NB4 (cell line): ENCODE measurements at places on chromosomes 12 and 14.

- DNase-seq, result no peak
These were observed 371.1 kb downstream of the SEC23A start for GRCh38 chr14:38731962-38732361.

- DNase-seq, result no peak
These were observed 279.9 kb upstream of the TBX3 start for GRCh38 chr12:114963846-114964245.

- DNase-seq, result no peak
These were observed 218.6 kb upstream of the SLC38A2 start for GRCh38 chr12:46590991-46591703.

DNA sequence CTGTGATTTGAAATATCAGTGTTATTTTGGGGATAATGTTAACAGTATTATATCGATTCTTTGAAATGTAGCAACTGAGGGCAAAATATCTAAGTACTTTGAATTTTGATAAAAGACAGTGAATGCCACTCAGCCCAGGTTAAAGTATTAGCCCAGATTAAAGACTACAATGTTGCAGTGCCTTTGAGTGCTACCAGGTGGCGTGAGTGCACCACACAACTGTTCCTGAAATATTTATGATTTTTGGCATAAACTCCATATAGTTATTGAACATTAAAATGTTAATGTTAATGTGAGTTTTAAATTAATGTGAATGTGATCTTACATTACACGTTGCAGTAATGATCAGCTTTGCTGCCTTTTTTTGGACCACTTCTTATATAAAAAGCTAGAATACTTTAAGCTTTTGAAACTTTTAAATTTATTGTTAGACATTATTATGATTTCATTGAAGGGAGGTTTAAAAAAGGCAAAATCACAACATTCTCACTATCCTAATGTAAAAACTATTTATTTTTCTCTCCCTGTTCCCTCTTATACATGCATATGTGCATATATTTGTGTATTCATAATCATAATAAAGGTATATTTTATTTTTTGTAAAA lies 22.5 kb downstream of the MRPS35 start:
- DNase-seq, result peak; percentile 69

DNA sequence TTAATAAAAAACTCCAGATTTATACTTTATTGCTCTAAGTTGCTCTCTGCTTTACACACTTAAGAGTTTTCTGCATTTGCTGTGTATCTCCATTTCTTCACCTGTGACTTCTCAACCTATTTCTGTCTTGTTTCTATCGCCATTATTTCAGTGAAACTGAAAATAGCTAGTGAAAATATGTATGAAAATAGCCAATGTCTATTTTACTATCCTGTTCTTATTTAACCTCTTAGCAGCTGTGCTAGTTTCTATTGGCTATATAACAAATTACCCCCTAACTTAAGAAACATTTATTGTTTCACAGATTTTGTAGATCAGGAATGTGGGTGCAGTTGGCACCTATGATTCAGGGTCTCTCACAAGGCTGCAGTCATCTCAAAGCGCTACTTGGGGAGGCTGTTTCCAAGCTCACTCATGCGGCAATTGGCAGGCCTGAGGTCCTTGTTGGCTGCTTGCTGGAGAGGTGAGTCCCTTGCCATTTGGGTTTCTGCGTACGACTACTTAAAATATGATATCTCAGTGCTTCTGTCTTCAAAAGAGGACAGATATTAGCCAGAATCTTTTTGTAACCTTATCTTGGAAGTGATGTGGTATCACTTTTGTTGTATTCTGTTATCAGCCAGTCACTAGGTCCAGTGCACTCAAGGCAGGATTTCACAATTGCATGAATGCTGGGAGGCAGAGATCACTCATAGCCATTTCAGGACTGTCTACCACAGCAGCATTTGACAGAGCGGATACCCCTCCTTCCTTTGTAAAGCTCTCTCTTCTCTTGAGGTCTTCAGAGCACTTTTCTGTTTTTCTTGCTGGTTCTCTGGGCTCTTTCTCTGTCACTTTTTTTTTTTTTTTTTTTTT lies 7.2 kb downstream of the ERC1 start:
- peak; percentile 33 for DNase-seq

GRCh38 chr12:84814664-84815245 lies 97.8 kb downstream of the SLC6A15 start:
- no peak for DNase-seq

GRCh38 chr14:76250302-76250701 lies 98.6 kb downstream of the GPATCH2L start:
- DNase-seq, result no peak

DNA sequence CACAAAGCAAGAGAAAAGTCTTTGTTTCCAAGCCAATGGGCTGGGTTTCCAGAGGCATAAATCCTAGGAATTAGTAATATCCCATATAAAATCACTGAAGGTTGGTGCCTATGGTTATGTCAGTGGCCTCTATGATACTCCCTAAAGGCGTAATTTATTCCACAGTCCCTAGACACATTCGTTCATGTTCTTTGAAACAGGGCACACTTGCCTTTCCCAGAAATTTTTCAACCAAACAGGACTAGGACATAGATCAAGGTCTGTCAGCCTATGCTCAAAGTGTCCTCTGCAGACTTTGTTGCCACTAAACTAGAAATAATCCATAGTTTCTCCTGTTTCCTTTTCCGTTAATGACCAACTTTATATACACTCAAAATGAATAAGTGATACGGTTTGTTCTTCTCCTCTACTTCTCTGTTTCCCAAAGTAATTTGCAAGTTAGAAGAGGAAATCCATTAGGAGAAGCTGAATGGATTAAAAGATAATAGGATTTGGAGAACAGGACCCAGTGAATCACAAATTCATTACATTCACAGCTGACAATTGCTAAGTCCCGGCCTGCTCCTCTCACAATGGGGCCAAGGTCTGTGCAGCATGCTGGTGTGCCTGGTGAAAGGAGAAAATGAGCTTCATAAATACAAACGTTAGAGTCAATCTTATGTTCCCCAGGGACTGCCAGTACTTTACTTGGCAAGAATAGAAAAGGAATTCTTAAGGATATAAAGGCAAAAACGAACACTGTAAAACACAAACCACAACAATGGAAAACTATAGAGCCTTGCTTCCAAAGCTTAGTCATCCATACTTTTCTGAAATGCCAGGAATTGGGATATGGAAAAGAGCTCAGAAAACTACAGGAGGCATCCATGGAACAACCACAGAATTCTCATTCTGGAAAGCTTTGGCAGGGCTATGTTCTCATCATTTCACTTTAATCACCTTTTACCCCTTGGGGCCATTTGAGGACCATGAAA lies 966.2 kb downstream of the NRXN3 start:
- no peak for DNase-seq

DNA sequence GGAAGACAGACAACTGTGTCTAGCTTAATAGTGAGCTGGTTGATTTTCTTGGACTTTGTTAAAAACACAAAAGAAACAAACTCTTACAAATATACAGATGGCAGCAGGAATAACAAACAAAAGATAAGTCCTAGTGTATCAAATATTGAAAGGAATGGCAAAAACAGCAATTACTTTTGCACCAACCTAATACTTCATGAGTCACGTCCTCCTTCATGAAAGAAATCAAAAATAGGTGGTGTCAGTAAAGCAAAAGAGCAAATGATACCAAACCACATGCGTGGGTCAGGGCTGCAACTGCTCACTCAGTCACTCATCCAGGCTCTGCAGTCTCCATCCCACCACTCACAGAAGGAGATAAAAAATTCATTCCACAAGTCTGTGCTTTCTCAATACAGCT lies 11.8 kb downstream of the ATG14 start:
- DNase-seq, result no peak

- DNase-seq, result no peak
These were observed 47.7 kb upstream of the CMKLR1 start for GRCh38 chr12:108386709-108387360.

DNA sequence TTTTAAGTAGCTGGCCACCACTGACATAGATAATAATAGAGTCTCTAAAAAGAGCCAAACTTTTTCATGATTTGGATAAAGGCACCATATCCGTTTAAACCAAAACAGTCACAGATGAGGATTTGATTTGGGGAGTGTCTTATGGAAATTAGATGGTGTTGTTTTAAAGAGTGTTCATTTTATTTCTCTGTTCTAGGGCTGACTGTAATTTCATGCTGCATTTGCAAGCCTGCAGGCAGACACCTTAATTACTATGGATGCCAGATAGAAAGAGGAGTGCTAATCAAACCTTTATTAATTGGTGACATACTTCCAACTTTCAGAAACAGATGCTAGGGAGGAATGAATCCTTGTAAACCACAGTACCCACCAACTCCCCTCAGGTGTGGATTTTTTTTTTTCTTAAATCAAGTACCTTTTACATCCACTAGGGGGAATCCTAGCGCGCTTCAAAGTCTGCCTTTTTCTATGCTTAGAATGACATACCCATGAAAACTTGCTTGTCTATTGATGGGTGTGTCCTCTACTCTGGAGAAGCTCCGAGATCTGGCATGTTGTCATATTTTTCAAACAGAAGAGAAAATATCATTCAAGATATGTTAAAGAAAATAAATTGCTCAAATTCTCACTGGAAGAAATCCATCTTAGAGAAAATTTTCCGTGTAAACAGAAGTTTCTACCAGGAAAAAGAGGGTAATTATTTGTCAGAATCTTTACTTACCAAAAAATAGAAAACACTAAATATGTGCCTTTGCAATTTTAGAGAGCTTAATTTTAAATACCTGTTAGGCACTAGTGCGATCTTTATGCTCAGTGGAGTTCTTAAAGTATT lies 14.2 kb upstream of the PLXNC1 start:
- peak; percentile 76 for DNase-seq

DNA sequence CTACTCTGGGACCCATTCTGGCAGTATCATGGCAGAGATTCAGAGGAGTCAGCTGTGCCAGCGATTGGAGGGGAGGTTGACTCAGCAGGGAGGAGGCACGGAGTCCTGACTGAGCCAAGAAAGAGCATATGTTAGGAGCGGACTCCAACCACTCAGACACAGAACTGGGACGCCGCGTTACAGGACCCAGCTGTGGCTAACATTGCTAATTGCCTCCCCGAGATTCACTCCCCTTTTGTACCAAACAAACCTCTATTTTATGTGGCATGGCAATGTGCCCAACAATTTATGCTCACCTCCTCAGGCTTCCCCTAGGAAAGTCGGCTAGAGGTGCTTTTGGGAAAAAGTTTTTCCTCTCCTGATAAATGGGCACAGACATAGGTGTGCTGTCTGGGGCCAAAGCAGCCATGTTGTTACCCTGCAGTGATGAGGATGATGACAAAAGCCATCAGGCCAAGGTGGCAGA lies 15.2 kb upstream of the CLIP1 start:
- DNase-seq, result no peak

DNA sequence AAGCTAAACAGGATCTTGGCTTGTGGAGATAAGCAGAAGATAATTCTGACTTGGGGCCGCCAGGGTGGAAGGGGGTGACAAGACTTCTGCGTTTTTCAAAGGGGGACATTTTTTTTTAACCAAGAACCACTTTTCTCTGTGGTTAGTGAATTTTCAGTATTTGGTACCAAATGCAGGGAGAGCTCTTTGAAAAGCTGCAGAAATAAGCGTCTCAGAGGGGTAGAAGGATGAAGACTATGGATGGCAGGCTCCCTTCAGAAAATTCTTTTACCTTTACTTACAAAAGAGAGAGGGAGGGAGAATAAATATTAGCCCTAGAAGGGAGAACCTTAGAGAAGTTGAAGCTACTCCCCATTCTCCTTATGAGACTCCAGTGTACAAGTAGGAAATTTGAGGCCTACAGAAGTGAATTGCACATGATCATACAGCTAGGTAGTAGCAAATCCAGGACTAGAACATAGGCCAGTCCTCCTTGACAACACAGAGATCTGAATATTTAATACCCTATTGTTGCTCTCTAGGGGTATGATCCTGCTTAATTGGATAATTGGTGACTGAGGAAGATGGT lies 840 bp downstream of the MRPL52 start:
- peak; percentile 37 for DNase-seq

- DNase-seq, result no peak
These were observed 26.6 kb downstream of the PIGH start for GRCh38 chr14:67573228-67574010.

DNA sequence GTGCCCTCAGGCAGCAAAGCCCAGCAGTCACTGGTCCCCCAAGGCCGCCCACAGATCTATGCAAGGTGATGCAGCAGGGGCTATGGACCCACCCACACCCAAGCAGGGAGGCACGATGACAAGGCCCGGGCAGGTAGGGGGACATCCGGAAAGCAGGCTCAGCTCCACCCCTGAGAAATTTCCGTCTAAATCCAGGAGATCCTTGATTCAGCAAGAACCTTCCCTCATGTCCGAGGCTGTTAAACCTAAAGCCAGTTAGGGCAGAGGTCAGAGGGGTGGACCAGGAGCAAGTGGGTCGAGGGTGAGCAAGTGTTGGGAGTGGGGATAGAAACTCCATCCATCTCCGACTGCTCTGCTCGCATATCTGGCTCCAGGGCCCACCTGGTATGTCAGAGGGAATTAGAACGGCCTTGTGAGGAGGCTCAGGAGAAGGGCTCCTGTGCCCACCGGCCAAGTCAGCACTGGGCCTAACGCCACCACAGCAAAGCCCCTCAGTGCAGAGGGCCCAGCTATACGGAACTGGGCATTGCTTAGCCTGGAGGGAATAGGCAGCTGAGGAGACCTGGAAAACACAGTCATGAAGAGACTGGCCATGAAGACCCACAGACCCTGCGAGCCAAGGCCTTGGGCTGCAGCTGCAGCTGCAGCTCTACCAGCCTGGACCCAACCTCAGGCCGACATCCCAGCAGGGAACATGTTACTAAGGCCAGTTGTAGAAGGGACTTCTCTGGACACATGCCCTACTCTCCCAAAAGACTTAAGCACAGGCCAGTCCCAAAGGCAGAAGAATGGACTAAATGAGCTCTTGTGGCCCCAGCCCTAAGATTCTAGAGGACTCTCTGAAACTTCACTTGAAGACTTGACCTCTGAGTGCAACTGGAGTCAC lies 34.3 kb downstream of the DAD1 start:
- no peak for DNase-seq

GRCh38 chr12:27194644-27195043 lies 49.4 kb upstream of the STK38L start:
- no peak for DNase-seq
